Activated CD8-positive, alpha-beta T cell treated with anti-CD3 and anti-CD28 coated beads, Interleukin-2, amount 10 ng/mL, durations not matched to agents 7 days and 5 days (primary cell): ENCODE measurements at places on chromosomes 6 and 20. TPM values are rescaled to one million over a fixed set of nuclear protein-coding genes. Genes with fewer than 3 reads are reported as not detected.

Gene BCAS4
- 29.3 TPM for total RNA-seq

Gene EDN1
- total RNA-seq: not detected

Gene RAET1L
- not detected for total RNA-seq

Gene HS3ST5
- total RNA-seq: not detected

Gene BEND6
- not detected for total RNA-seq

Gene SIRPB2
- not detected for total RNA-seq

Gene GCNT2
- 6.9 TPM for total RNA-seq

Gene SIRPB1
- 1.5 TPM for total RNA-seq

DNA sequence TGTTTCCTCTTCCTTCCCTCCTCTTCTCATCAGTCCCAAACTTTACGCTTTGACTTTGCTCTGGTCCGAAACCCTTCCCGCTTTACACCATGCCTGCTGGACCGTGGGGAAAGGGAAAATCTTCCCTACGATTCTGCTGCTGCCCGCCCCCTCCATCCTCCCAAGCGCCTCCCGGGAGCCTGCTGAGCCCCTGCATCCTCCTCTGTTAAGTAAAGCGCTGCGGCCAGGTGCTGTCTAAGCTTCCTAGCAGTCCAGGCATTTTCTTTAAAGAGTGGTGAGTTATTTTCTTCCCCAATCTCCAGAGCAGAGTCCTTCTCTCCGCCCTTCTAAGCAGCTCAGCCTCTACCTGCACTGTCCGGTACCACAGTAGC, 376.3 kb downstream of the RNGTT start:
- no peak overlapping the region for H3K4me3 ChIP-seq
- no peaks in the 10 kb centered on the region for H3K36me3 ChIP-seq
- no peaks in the 10 kb centered on the region for H3K4me1 ChIP-seq
- DNase-seq: no peak
- no peak overlapping the region for H3K27ac ChIP-seq
- peaks cover 2% of the 10 kb centered on the region for H3K27me3 ChIP-seq

DNA sequence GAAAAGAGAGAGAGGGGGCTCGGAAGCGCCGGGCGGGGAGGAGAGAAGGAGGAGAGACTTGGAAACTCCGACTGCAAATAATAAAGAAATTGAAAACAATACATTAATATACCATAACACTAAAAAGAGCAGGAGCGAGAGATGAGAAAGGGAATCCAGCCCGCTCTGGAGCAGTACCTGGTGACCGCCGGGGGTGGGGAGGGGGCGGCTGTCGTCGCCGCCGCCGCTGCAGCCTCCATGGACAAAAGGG, 338 bp downstream of the E2F3 start:
- peak overlapping the region; percentile 98 for H3K27ac ChIP-seq
- H3K4me1 ChIP-seq: peaks cover 41% of the 10 kb centered on the region
- peaks cover 26% of the 10 kb centered on the region for H3K36me3 ChIP-seq
- H3K4me3 ChIP-seq: peak overlapping the region; percentile 86

DNA sequence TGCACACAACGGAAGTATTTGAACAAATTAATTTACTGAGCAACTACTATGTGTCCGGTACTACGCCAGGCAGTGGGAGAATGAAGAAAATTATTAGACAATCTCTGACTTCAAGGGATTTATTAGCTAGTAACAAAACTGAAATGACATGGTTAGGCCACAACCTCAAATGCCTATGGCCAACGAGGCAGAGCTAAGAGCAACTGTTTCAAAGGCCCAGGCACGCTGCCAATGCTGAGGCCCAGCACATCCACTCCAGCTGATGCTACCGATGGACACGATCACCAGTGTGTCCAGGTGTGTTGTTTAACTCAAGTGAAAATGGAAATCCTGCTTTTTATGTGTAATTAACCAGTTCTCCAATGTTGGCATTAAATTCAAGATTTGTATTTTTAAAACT, 420.9 kb downstream of the PRKN start:
- no peaks in the 10 kb centered on the region for H3K36me3 ChIP-seq
- no peak overlapping the region for H3K4me3 ChIP-seq
- DNase-seq: no peak
- no peaks in the 10 kb centered on the region for H3K4me1 ChIP-seq
- H3K27me3 ChIP-seq: no peaks in the 10 kb centered on the region

- no peak for DNase-seq
- no peak overlapping the region for H3K27ac ChIP-seq
- H3K27me3 ChIP-seq: no peaks in the 10 kb centered on the region
- H3K36me3 ChIP-seq: no peaks in the 10 kb centered on the region
Observed at GRCh38 chr6:123966618-123967017, 163.0 kb downstream of the NKAIN2 start.

GRCh38 chr6:51644426-51644825, 443.0 kb downstream of the PKHD1 start:
- no peaks in the 10 kb centered on the region for H3K4me1 ChIP-seq
- H3K4me3 ChIP-seq: no peak overlapping the region
- H3K27me3 ChIP-seq: no peaks in the 10 kb centered on the region
- H3K36me3 ChIP-seq: no peaks in the 10 kb centered on the region
- DNase-seq: no peak

DNA sequence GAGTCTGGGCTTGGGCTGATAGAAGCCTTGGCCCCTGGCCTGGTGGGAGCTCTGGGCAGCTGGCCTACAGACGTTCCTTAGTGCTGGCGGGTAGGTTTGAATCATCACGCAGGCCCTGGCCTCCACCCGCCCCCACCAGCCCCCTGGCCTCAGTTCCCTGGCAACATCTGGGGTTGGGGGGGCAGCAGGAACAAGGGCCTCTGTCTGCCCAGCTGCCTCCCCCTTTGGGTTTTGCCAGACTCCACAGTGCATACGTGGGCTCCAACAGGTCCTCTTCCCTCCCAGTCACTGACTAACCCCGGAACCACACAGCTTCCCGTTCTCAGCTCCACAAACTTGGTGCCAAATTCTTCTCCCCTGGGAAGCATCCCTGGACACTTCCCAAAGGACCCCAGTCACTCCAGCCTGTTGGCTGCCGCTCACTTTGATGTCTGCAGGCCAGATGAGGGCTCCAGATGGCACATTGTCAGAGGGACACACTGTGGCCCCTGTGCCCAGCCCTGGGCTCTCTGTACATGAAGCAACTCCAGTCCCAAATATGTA, 957 bp upstream of the VEGFA start:
- DNase-seq: no peak
- H3K4me1 ChIP-seq: peaks cover 30% of the 10 kb centered on the region

GRCh38 chr6:60643870-60644269, 1642.2 kb downstream of the KHDRBS2 start:
- no peak overlapping the region for H3K4me3 ChIP-seq
- no peak overlapping the region for H3K27ac ChIP-seq
- no peak for DNase-seq
- no peaks in the 10 kb centered on the region for H3K27me3 ChIP-seq

DNA sequence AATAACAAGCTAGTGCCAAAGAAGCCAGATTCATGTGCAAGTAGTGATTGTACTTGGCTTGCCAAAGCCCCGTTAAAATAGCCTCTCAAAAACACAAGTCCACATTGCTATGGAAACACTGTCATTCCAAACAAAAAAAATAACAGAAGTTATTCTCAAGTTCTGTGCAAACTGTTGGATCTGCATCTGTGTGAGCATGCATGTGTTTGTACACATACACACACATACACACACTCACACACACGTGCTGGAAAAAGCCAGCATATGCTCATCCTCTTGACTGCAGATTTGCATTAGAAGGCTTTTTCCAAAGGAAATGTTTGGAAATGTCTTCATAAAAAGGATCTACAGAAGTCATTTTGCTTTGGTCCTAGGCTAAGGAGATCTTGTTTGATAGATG, 13.4 kb upstream of the CBLN4 start:
- DNase-seq: no peak
- H3K4me1 ChIP-seq: no peaks in the 10 kb centered on the region
- H3K4me3 ChIP-seq: no peak overlapping the region
- H3K27ac ChIP-seq: no peak overlapping the region

DNA sequence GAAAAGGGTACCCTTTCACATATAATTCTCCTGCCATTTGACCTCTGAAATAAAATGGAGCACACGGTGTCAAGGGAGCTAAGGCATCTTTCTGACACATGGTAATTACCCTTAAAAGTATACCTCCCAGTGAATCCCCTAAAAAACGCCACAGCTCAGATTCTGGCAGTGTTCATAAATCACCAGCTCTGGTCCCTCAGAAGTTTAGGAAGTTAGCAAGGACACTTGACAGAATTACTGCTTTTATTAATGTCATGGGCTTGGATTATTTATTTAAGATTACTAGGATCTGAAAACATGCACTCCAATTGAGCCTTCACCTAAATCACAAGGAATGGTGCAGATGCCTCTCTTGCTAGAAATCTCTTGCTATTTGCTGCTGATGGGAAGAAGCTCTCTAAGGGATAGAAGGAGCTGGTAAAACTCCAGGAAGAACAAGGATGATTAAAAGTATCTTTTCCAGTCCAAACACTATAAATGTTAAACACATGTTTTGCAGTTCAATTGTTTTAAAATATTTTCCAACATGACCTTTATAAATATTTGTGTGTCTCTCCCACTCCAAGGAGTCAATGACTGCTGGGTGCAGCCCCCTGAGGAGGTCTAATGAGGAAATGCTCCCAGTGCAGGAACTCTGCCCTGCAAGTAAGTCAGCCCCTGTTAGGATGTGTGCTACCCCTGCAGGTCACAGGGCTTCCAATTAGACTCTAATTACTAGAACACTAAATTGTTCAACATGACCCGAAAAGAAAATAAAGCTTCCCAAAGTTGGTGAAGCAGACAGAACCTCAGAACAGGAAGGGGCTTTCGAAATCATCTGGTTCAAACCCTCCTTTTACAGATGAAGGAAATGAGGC, 230.3 kb downstream of the TFAP2A start:
- H3K4me1 ChIP-seq: no peaks in the 10 kb centered on the region
- H3K4me3 ChIP-seq: no peak overlapping the region
- no peak overlapping the region for H3K27ac ChIP-seq
- DNase-seq: no peak

- H3K4me1 ChIP-seq: no peaks in the 10 kb centered on the region
- H3K27me3 ChIP-seq: no peaks in the 10 kb centered on the region
- H3K4me3 ChIP-seq: no peak overlapping the region
- no peaks in the 10 kb centered on the region for H3K36me3 ChIP-seq
Observed at GRCh38 chr20:54416770-54417169, 58.6 kb upstream of the DOK5 start.

DNA sequence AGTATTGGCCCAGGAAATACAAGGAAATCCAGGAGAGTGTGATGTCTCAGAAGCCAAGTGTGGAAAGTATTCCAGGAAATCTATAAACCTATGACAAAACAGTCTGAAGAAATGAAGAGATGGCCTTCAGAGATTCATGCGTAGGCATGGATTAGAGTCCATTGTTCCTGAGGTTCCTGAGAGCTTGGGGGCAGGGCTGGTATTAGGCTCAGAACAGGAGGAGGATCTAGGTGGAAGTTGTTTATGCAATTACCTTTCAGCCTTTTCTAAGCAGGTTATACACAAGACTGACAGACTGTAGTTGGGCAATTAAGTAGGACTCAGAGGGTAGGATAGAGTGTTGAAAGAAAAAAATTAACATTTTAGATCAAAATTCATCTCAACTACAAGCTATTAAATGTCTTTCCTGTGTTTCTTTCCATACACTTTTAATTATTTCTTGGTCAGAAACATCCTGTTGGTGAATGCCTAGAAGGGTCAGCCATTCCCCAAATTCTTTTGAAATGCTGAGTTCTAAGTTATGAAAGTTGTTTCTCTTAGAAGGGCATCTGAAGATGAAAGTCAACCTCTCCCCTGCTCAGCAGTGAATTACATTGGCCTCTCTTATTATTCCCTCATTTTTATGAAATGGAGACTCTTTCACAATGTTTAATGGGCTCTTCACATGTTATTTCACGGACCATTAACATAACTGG, 201.2 kb upstream of the MYLIP start:
- no peak for DNase-seq
- H3K36me3 ChIP-seq: no peaks in the 10 kb centered on the region
- H3K27me3 ChIP-seq: no peaks in the 10 kb centered on the region
- H3K4me1 ChIP-seq: no peaks in the 10 kb centered on the region
- no peak overlapping the region for H3K4me3 ChIP-seq

DNA sequence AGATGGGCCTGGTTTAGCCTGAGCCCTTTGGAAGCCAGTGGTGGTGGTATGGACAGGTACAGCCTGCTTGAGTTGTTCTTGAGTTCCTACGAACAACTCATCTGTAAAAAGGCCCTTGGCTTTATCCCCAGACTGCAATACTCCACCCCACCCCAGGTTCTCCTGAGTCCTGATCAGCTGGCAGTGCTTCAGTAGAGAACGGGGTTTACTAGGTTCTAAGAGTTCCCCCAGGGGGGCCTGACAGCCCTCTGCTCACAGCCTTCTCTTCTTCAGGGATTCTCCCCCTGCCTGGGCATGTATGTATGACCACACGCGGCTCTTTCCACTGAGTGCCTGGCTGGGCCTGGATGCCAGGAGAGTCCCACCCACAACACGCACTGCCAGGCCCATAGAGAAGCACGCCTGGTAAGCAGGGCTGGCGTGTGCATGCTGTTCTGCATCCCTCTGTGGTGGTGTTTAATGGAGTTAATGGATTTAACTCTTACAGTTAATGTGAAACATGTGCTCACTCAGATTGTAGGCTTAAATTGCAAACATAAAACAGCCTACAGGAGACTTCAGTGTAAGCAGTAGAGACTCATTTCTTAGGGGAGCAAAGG, 44.3 kb upstream of the SLC4A11 start:
- no peak overlapping the region for H3K27ac ChIP-seq

- peaks cover 22% of the 10 kb centered on the region for H3K36me3 ChIP-seq
- no peak overlapping the region for H3K4me3 ChIP-seq
- no peak for DNase-seq
- no peaks in the 10 kb centered on the region for H3K27me3 ChIP-seq
- peaks cover 12% of the 10 kb centered on the region for H3K4me1 ChIP-seq
Observed at GRCh38 chr6:29739136-29739881, 16.1 kb downstream of the HLA-F start.

DNA sequence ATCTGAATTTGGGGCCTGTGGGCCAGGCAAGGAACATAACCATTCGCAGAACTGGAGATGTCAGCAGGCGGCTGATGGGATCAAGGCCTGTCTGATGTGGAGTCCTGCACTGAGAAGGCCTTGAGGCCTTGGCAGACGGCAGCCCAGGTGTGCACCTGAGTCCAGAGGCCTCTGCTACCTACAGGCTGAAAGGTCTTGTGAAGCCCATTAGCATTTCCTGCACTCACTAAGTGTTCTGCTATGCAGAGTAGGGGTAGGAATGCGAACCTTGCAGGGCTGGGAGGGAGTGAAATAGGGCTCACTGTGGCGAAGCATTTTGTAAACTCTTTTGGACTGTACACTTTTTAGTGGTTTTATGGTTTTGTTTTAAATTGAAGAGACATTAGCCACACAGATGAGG, 48.3 kb upstream of the RNF24 start:
- H3K4me3 ChIP-seq: no peak overlapping the region
- peaks cover 38% of the 10 kb centered on the region for H3K4me1 ChIP-seq
- DNase-seq: no peak
- H3K27ac ChIP-seq: peak overlapping the region; percentile 22
- H3K36me3 ChIP-seq: no peaks in the 10 kb centered on the region

GRCh38 chr6:144219056-144219685, 66.0 kb upstream of the UTRN start:
- peaks cover 2% of the 10 kb centered on the region for H3K27me3 ChIP-seq
- no peak for DNase-seq
- peaks cover 6% of the 10 kb centered on the region for H3K36me3 ChIP-seq
- no peak overlapping the region for H3K27ac ChIP-seq
- no peak overlapping the region for H3K4me3 ChIP-seq

- no peak overlapping the region for H3K4me3 ChIP-seq
- no peak for DNase-seq
- H3K36me3 ChIP-seq: no peaks in the 10 kb centered on the region
- no peak overlapping the region for H3K27ac ChIP-seq
- no peaks in the 10 kb centered on the region for H3K4me1 ChIP-seq
Observed at GRCh38 chr6:53526000-53526399, 18.9 kb downstream of the GCLC start.
